Hippocampal formation (tissue), 2 donors: ENCODE measurements at places on chromosomes 13 and 19.
A peak's percentile ranks its signal among the peaks of the same experiment; 100 is the strongest.

DNA sequence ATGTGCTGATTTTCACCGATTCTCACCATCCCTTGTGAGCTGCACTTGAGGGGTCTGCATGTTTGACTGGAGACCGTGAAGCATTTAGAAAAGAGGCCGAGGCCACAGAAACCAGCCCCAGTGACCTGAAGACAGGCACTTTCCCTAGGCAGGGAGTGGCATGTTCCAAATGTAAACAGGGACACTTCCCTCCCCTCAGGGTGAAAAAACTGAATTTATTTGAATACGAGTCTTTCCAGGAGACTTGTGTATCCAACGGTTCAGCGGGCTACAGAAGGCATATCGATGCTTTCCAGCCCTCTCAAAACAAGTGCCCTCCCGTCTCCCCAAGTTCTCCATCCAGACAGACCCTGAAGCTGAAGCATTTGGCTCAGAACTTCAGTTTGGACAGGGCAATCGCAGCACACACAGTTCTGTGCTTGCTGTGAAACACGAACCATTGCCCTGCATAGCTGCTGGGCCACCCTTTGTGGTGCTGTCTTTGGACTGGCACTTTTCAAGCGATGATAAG lies 106.1 kb downstream of the ZIC5 start:
- DNase-seq, result no peak

- DNase-seq, result no peak
These were observed 415.0 kb downstream of the FOXO1 start for GRCh38 chr13:40251343-40252032.

DNA sequence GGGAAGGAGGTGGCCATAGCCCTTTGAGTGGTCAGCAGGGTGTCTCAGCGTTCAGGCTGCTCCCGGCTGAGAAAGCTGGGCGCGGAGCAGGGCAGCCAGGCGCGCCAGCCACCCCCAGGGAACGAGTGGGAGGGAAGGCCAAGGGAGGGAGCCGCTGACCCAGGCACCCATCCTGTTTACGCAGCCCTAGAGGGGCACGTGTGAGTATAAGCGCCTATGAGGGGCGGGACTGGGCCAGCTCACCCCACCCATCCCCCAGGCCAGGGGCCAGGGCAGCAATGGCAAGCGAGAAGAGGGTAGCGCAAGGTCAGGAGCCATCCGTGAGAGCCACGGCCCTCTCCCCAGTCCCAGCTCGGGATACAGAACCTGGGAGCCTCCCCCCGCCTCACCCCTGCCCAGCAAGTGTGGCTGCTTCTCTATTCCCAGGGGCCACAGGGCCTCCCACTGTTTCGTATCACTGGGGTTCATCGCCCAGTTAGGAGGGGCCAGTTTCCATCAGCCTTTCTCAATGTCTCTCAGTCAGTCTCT lies 897 bp upstream of the DMKN start:
- DNase-seq, result no peak

DNA sequence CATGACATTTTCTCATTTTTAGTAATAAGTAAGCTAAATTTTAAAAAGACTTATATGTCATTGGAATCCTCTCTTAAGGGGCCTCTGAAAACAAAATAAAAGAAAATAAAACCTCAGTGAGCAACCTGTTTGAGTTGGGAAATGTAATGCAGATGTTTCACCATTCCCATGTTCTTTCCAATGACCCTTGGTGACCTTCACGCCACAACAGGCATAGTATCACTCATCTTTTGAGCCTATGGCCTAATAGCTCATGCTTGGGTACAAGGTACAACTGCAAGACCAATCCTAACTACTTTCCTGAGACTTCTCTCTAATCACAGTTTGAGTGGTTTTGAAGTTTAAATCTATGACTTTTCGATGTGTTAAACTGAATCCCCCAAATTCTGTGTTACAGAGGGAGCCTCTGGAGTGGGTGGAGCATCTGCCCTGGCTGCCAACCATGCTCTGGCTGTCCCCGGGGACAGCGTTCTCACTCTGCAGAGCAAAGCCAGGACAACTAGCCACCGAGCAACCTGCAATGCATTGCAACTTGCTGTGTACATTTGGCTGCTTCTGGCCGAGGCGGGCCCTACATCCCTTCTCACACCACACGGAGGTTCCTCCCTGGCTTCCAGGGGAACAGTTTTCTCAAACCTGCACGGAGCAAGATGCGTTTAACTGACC lies 307.9 kb upstream of the MAB21L1 start:
- no peak for DNase-seq

DNA sequence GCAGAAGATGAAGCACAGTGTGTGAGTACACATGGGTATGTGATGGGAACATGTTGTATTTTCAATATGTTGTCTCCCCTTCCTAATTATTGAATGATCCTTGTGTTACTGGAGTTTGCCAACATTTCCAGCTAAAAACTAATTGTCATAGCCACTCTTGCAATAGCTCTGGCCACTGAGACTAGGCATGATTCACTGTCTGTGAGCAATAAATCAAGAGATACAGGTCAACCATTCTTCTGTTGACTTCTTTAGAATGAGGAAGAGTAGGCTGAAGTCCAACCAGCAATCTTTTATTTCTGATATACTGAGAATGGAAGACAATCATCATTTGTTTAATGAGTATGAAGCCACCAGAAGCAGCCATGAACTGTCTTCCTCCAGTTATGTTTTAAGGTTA lies 413.9 kb downstream of the SLITRK5 start:
- no peak for DNase-seq

GRCh38 chr19:7748756-7749155 lies 1.4 kb upstream of the CD209 start:
- no peak for DNase-seq

- DNase-seq, result no peak
These were observed 23.1 kb downstream of the LYL1 start for GRCh38 chr19:13079542-13079986.

GRCh38 chr13:48255954-48256353 lies 22.9 kb downstream of the ITM2B start:
- no peak for DNase-seq

GRCh38 chr13:72678312-72678711 lies 49.1 kb downstream of the MZT1 start:
- DNase-seq, result no peak

DNA sequence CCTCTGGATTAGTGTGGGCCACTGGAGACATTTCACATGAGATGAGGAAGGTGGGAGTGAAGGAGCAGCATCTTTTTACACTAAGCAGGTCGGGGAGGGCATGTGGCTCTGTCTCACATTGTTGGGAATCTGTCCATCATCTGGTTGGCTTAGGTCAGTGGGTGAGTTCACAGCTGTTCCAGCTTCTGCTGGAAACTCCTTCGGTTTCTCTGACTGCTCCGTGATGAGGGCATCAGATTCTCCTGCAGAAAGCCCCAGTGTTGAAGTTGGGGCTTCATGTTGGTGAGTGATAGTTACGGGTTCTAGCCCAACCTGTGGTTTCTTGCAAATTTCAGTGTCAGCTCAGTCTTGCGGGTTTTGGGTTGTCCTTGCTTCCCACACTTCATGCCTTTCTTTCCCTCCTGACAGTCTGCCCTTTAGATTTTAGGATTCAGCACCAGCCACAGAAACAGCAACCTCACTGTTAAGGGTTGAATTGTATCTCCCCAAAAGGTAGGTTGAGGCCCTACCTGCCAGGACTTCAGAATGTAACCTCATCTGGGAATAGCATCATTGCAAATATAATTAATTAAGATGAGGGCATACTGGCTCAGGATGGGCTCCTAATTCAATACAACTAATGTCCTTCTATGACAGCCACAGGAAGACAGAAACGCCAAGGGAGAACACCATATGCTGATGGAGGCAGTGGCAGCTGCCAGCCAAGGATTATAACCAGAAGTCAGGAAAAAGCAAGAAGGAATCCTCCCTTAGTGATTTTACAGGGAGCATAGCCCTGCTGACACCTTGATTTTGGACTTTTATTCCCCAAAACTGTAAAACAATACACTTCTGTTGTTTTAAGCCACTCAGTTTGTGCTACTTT lies 7.6 kb upstream of the ALOX5AP start:
- no peak for DNase-seq

DNA sequence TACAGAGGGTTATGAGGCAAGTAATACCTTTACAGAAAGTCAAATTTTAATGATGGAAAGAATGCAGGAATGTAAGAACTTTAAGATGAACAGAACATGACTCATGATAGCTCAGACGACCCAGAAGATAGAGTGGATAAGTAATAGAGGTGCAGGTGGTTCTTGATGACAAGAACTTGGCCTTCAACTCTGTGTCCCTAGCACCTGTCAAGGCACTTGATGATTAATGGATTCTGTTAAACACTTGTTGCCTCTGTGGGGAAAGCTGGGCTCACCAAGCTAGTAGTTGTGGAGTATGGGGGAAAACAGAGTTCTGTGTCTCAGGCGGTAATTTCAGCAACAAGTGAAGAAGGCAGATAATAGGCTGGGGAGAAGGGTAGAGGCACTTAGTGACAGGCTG lies 306.2 kb downstream of the ATP8A2 start:
- DNase-seq, result no peak

DNA sequence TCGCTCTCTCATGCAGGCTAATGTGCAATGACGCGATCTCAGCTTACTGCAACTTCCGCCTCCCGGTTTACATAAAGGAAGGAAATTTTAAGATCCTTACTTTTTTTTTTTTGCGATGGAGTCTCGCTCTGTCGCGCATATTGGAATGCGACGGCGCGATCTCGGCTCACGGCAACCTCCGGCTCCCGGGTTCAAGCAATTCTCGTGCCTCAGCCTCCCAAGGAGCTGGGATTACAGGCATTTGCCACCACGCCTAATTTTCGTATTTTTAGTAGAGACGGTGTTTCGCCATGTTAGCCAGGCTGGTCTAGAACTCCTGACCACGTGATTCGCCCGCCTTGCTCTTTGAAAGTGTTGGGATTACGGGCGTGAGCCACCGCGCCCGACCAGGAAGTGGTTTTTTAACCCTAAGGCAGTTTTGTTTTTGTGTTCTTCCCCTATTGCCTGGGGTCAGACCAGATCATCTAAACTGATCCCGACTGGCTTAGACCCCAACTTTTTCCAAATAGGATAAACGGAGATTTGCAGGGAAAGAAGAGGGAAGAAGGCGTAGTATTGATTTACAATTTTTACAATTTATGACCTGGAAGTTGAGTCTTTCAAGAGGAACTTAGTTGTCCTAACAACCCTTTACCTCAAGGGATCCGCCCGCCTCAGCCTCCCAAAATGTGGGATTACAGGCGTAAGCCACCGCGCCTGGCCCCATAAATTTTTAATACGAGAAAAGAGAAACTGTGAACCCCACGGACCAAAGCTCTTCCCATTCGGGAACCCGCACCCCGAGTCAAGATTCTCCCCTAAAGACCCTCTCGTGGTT lies 142.0 kb downstream of the ZNF737 start:
- DNase-seq, result peak; percentile 8

DNA sequence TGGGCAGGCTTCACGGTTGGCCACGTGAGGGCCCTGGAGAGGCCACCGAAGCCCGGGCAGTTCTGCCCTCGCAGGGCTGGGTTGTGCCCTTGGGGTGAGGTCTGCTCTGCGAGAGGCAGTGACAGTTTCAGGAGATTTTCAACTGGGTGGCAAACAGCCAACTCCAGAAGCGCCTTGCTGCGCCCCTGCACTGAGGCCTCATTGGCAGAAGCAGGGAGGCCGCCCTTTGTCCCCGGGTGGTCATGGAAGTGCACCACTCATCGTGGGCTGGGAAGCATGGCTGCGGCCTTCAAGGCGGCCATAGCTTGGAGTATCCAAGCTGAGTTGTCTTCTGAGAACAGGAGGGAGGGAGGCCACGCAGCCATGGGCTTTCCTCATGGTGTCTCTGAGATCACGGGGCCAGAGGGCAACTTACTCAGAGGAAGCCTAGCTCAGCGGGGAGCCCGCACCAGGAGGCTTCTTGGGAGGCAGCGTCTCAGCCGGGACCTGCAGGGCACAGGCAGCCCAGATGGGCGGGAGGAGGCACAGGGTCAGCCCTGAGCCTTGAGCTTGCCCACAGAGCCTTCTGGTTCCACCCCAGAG lies 14.8 kb downstream of the PLEKHJ1 start:
- DNase-seq, result no peak

- no peak for DNase-seq
These were observed 38.2 kb downstream of the RFXAP start for GRCh38 chr13:36857253-36857652.

- no peak for DNase-seq
These were observed 587 bp downstream of the S1PR4 start for GRCh38 chr19:3178973-3179738.

- no peak for DNase-seq
These were observed 37.9 kb upstream of the UBL3 start for GRCh38 chr13:29888306-29888705.

DNA sequence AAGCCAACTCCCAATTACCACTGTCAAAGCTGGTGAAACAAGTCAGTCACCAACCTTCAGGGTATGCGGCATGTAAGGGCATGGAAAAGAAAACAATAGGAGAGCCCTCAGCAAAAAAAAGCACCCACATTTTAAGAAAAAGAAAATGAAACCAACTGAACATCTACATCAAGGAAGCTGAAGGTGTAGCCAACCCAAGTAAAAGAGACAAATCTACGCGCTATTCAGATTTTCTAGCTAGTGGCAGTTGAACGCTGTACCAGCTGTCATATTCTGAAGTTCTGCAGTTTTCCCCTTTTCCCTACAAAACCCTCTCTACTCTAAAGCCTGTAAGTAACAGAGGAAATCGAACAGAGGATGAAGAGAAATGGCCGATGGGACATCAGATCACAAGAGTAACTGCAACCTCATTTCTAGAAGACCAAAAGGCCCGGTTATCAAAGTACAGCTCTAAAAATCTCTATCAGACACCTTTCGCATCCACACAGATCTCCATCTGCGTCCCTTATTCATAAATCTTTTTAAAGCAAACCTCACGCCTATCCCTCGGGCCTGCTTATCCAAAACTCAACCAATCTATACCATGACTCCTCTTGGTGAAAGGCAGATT lies 1.4 kb downstream of the MYCBP2 start:
- DNase-seq, result no peak

- DNase-seq, result no peak
These were observed 307.0 kb downstream of the ZNF536 start for GRCh38 chr19:30679153-30679702.

GRCh38 chr19:48637948-48638830 lies 1.0 kb upstream of the DBP start:
- DNase-seq, result peak; percentile 81

GRCh38 chr19:41325947-41326706 lies 16.2 kb downstream of the CCDC97 start:
- DNase-seq, result no peak

DNA sequence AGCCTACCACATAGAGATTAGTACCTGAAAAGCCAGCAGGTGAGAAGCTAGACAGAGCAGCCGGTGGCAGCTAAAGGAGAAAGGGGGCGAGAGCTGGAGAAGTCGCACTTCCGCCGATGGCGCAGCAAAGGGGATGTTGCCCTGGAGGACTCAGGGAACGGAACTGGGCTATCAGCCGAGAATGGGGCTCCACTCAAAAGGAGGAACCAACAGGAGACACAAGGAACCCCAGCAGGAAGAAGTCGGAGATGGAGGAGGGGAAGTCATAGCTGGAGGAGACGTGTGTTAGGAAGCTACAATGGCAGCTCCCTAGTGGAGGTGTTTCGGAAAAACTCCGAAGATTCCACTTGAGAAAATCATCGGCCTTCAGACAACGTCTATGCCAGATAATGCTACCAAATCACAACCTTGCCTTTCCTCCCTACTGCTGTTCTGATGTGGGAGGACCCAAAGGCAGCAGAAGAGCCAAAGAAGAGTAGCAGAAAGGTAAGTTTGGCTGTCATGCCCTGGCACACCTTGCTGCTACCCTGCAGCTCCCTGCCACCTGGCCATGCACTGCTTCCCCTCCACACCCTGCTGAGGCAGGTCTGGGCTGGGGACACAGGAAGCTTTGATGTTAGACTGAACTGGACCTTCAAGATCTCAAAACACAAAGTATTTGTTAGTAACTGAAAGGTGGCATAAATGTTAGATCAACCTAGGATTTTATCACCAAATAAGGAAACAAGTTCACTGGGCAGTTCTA lies 127.9 kb downstream of the DLEU7 start:
- DNase-seq, result peak; percentile 17

GRCh38 chr19:16397791-16398529 lies 73.3 kb downstream of the KLF2 start:
- peak; percentile 35 for DNase-seq
